ENCODE measurements at places on chromosomes 1 and 21.

- no peak for DNase-seq
These were observed 73.1 kb upstream of the LRRN2 start for GRCh38 chr1:204758601-204759000.

DNA sequence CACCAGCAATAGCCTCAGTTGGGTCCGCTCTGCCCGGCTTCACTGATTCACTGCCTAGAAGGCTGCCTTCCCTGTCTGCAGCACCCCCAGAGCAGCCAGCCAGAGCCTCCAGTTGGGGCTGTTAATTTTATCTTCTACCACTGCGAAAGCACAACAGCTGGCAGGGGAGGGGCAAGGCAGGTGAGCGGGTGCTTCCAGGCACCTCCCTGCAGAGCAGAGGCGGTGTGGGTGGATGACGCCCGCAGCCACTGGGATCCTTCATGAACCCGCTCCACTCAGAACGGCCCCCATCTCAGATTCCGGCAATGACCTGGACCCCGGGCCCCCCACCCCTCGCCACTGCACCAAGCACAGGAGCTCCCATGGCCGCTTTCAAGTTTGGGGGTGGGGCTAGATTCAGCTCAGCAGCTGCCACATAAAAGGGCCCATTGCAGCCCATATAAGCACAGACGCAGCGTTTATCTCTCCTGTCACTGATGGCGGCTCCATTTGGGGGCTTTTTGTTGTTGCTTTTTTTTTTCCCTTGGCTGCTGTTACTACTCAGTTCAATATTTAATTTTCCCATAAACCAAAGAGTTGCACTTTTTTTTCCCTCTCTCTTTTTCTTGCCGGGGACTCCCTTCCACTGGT, 128.0 kb upstream of the KLHDC7A start:
- DNase-seq = no peak

- no peak for DNase-seq
These were observed 8.5 kb downstream of the CHD5 start for GRCh38 chr1:6171548-6172124.

DNA sequence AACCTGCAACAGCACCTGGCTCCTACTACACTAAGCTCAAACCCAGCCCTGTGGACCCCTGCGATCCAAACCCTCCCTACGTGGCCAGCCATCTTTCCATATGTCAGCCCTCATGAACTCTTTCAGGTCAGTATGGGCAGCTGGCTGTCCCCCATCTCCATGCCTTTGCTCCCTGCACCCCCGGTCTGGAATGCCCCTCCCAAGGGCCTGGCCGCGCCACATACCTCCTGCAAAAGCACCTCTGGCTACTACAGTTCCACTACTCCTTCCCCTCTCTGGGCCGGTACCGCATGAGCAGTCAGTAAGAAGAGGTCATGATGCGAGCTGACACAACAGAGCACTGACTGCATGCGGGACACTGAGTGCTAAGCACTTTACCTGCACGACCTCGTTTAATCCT, 10.0 kb upstream of the TAGLN2 start:
- no peak for DNase-seq

GRCh38 chr1:235199441-235199840, 38.4 kb upstream of the RBM34 start:
- DNase-seq = no peak
